ENCODE measurements at places on chromosomes 16 and 17. TPM values are rescaled to one million over a fixed set of nuclear protein-coding genes. Genes with fewer than 3 reads are reported as not detected.

GRCh38 chr17:50169121-50169764 is 3.4 kb downstream of the SGCA start:
- no peak for DNase-seq

DNA sequence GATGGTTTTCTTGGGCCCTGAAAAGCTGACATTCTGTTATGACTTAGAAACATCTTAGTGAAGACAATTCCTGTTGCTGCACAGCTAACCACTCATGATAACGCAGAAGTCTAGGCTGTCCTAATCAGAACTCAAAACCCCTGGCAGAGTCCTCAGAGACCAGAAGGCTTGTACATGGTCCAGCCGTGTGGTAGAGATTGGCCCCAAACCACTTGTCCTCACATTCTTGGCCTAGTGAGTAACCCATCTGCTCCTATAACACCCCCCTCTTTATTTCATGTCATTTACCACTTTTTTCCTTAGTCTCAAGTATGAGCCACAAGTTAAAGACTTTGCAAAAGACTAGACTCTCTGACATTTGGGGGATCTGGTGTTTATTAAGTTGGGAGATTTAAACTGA is 116.5 kb upstream of the ADAMTS18 start:
- no peak for DNase-seq

- DNase-seq, result no peak
Observed at GRCh38 chr17:44008205-44008909, 3.9 kb downstream of the NAGS start.

GRCh38 chr16:77169650-77170236 is 21.2 kb upstream of the MON1B start:
- no peak for DNase-seq

- DNase-seq, result no peak
Observed at GRCh38 chr16:2337431-2338296, 2.9 kb downstream of the ABCA3 start.

GRCh38 chr16:61909074-61909473 is 127.2 kb downstream of the CDH8 start:
- DNase-seq, result no peak

DNA sequence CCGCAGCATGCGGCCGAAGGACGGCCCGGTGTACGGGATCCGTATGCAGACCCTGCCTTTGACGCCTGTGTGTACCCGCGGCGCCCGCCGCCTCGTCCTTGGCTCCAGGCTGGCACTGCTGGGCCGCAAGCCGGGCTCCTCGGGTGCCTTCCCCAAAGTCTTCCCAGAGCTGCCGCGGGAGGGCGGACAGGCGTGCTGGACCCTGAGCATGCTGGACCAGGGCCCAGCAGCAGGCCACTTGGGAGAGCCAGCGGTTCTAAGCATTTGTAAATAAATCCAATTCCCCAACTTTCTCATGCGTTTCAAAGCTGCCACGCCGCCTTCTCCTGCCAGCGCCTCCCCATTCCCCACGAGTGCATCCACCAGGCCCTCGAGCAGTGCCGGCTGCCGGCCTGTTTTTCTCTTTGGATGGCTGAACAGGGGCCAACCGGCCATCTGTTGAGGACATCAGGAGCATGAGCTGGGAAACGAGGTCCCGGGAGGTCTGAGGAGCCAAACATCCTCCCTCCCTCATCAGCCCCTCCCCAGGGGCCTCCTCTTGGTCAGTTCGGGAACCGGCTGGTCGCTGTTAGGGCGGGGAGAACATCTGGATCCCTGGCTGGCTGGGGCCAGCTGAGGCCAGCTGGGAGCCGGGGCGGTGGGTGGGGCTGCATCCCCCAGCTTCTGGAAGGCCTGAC is 20.5 kb upstream of the PABPN1L start:
- DNase-seq, result no peak

DNA sequence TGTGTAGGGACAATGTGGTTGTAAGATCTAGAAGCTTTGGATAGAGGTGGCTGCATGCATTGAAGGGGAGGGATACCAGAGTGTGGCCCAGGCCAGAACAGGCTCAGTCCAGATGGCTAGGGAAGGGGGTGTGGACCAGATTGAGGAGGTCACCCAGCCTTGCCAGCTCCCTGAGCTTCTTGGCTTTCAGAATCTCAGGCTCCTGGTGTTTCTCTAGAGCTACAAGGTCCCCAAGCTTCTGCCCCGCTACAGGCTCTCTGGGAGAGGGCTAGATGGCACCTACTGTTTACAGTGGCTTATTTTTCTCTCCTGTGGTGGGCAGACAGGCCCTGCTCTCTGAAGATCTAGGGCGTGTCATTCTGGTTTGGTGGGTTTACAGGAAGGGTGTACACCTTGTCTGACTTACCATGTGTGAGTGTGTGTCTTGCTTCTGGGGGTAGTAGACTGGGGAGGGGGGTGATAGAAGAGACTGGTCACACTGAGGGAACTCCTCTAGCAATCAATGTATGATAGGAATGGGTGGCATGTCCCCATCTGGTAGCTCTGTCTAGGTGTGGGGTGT is 1.1 kb downstream of the RARA start:
- no peak for DNase-seq

DNA sequence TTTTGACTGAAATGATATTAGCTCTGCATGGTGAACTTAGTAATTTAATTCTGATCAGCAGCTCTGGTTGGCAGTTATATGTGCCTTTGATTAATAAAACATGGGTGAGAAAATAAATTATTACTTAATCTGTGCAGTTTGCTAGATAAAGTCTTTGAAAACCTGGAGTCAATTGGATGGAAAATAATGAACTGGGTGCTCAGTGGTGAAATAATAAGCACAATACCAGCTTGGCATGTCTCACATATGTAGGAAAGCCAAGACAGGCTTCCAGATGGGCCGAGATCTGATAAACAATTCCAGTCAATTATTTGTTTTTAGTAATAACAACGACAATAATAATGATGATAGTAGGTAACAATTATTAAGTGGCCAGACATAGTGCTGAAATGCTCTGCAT is 326.7 kb downstream of the CDH13 start:
- no peak for DNase-seq

DNA sequence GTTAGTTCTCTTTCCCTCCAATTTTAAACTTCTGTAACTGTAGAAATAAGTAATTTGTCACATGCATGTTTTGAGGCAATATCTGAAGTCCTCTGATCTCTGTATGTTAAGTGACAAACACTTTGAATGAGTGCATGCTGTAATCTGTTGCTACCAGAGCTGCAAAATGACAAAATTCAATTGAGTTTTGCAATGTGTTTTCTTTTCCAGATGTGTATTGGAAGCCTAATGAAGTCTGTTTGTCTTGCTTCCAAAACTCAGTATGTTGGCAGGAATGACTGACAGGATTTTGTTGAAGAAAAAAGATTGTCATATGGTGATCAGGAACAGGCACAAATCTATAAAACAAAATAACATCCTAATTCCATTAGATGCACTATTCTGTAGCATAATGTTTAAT is 561.6 kb upstream of the CDH8 start:
- no peak for DNase-seq

DNA sequence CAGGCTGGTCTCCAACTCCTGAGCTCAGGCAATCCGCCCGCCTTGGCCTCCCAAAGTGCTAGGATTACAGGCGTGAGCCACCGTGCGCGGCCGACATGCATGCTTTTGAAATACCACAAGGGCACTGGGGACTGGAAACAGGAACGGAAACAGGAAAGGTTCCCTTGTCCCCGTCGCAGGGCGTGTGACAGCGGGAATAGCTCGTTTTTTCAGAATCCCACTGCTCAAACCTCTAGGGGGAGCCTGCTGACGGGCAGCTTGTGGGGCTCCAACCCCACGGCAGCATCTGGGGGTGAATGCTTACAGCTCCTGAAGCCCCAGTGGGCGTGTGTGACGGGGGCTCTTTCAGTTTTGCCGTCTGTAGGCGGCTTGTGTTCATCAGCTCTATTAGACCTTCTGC is 18.8 kb upstream of the ASGR2 start:
- no peak for DNase-seq

DNA sequence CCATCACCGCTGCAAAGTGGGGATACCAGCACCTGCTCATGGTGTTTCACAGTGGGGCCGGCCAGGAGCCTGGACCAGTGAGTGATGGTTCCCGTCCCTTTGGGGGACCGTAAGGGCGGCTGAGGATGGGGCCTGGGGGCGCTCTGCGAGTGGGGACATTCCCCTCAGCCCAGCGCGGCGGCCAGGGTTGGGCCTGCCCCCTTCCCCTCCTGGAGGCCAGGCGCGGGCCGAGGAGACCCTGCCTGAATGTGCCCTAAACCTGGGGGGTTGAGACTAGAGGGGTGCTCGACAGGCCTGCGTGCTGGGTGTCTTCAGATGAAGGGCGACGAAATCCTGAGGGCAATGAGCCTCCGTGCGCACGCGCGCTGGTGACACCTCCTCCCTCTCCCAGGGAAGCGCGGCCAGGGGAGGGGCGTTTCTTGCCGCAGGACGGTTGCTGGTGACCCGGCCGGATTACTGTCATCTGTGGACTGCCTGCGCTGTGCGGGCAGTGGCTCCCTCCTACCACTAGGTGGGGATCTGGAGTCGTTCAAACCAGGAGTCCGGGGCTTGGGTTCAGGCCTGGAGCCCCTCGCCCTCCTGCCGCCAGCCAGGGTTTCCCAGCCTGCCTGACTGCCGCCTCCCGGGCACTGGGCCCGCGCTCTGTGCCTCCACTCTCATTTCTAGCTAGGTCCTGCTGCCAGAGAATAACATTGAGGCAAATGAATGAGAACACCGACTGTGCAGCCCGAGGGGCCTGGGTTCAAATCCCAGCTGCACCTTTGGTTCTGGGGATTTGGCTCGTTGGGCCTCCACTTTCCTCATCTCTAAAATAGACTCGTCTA is 17.1 kb downstream of the TBX2 start:
- DNase-seq, result no peak

- no peak for DNase-seq
Observed at GRCh38 chr16:84941921-84942320, 69.4 kb downstream of the ZDHHC7 start.

- DNase-seq, result no peak
Observed at GRCh38 chr16:8855051-8855786, 13.6 kb downstream of the CARHSP1 start.

DNA sequence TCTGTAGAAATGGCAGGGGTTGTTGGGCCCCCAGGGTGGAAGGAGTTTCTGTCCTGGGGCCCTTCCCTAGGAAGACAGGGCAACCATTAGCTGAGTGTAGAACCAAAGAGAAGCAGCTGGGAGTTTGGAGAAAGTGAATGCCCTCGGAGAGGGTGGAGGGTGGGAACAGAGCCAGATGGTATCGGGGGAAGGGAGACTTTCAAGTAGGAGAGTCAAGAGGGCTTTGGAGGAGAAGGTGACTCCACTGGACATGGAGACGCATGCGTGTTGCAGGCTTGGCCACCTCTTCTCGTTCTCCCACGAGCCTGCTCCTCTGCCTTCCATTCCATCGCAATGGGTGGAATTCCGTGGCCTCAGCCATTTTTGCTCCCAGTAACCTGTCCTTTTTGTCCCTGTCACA is 19.4 kb downstream of the SLC47A1 start:
- no peak for DNase-seq

DNA sequence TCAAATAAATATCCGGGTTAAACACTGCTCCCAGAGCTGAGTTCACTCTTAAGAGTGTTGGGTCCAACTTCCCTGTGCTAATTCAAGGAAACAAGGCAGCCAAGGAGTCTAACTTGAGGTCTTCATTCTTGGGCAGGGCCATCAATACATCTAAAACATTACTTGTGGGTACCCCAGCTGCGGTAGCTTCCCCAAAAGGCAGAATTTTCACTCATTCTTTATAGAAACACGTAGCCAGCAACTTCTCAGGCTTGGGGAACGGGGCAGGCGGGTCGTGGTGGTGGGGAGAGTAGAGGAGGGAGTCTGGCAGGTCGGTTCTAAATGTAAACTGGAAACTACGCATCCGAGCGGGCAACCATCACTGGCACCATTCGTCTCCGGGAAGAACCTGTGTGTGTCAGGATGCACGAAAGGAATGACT is 666 bp upstream of the METTL9 start:
- no peak for DNase-seq

The TP53TG3C gene
- polyA plus RNA-seq, result not detected

The DCTN5 gene
- 71.1 TPM for polyA plus RNA-seq

The TBC1D3G gene
- polyA plus RNA-seq, result not detected

The PERCC1 gene
- not detected for polyA plus RNA-seq

The KRTAP4-9 gene
- not detected for polyA plus RNA-seq

The STH gene
- polyA plus RNA-seq, result not detected

Measured in right renal cortex interstitium (tissue), 3 donors.